ENCODE measurements at places on chromosomes 6 and 20. TPM values are rescaled to one million over a fixed set of nuclear protein-coding genes. Genes with fewer than 3 reads are reported as not detected.

DNA sequence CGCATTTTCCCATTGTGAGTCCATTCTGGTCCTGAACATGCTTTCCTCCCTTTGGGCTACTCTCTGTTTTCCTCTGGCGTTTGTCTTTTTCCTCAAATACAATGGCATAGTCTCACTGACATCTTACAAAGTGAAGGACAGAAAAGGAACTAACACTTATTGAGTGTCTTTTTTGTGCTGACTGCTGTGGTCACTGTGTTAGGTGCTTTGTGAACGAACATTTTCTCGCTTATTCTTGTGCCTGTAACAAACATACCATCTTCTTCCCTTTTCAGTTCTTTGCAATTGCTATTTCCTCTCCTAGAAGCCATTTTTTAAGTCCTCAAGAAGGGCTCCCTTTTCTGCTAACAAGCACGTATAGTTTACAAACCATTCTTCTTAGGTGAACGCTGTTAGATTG is 15.4 kb downstream of the FIG4 start:
- DNase-seq, result no peak

HTR1B gene
- not detected for total RNA-seq

- DNase-seq, result no peak
These were observed 4.9 kb downstream of the TBXT start for GRCh38 chr6:166162599-166163342.

TRAPPC3L gene
- not detected for total RNA-seq

- peak; percentile 92 for DNase-seq
These were observed 859 bp upstream of the TOMM6 start for GRCh38 chr6:41786451-41787218.

ELOVL4 gene
- not detected for total RNA-seq

DNA sequence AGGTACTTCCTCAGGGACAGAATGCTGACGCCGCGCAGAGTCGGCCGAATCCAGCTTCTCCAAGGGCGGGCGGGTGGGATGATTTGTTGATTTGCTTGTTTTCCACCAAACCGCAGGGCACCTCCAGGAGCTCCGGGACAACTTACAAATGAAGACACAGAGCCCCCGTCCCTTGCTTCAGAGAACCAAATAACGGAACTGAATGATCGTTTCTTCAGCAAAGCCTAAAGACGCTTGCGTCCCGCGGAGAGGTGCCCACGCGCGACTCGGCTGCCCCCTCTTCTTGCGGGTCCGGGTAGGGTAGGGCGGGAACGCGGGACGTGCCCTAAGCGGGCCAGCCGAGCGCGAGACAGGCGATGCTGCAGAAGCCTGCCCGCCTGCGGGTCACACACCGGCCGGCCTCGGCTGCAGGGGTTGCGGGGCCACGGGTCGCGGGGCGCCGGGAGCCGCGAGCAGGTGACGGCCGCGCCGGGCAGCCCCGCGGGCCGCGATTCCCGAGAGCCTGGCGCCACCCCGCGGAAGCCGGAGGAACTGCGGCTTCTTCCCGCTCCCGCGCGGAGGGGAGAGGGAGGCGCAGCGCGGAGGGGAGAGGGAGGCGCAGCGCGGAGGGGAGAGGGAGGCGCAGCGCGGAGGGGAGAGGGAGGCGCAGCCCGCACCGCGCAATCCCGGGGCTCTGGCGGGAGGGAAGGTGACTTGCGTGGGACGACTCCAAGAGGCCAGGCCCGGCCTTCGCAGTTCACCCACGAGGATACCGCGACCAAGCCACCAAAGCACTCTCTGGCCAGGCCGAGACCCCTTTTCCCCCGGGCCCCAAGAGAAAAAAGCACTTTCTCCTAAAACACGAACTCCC is 7.7 kb upstream of the FOXF2 start:
- peak; percentile 60 for DNase-seq

DNA sequence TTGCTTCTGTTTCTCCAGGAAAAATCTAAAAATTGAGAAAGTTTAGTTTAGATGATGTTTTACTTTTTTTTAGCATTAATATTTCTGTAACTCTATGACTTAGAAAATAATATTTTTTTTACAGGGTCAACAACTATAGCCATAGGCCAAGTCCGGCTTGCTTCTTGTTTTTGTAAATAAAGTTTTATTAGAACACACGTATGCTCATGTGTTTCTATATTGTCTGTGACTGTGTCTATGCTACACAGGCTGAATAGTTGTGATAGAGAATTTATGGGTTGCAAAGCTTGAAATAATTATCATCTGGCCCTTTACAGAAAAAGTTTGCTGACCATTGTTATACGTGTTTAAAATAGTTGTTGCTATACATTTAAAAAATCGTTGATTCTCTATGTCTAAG is 399.2 kb downstream of the EPM2A start:
- no peak for DNase-seq

GRCh38 chr6:83359638-83360037 is 71.2 kb downstream of the ME1 start:
- DNase-seq, result no peak

CUL7 gene
- 6.5 TPM for total RNA-seq

DNA sequence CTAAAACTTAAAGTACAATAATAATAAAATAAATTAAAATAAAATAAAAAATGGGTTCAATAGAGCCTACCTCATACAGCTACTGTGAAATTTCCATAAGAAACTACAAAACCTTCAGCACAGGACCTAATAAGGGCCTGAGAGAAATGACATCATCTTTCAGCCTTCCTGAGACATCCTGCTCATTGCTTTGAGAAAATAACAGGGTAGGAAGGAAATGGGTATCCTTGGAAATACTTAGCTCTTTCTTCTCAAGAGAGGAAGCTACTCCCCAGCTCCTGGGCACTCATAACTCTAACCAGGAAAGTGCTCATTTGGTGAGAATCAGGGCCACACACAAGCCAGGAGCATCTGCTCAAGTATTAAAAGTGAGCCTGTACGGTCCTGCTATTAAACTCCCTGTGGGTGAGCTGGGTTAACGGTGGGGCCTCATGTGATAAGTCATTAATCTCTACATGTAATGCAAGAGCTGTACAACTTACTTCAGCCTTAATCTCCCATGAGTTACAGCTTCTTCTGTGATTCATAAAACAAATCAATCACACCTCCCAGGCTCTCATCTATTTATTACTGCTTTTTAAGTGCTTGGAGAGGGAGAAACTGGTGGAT is 141.4 kb downstream of the MAFB start:
- DNase-seq, result no peak

PROKR2 gene
- total RNA-seq, result not detected

GRCh38 chr6:88047510-88048150 is at the start of gene SPACA1:
TSS of gene SPACA1 (plus strand) at chr6:88047841. CDS start at chr6:88047906, 65 bp downstream.
- no peak for DNase-seq

GRCh38 chr20:46512943-46513844 is at the start of gene ZNF334:
TSS of gene ZNF334 (minus strand) at chr20:46513559. CDS start at chr20:46512102, 1,457 bp downstream.
- peak; percentile 57 for DNase-seq

DNA sequence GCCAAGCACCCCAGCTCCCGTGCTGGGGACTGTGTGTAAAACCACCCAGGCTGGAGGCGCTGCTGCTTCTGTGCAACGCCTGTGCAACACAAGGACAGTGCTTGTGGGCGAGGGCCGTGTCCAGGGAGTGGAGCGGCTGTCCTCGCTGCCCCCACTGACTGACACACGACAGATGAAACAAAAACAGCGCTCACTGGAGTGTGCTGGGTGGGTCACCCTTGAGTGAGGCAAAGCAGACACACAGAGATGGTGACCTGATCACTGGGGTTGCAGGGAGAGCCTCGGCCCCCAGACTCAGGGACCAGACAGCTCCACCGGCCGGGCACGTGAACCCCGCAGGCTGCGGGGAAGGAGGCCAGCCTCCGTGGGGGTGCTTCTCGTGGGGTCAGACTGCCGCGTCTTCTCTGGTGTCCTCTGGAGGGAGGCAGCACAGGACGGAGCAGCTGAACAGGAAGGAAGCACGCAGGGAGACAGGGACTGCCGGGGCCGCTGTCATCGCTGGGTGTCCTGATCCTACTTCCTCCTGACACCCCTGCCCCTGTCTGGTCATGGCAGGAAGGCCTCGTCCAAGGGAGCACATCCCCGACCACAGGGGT is 75.9 kb upstream of the CST7 start:
- no peak for DNase-seq

DNA sequence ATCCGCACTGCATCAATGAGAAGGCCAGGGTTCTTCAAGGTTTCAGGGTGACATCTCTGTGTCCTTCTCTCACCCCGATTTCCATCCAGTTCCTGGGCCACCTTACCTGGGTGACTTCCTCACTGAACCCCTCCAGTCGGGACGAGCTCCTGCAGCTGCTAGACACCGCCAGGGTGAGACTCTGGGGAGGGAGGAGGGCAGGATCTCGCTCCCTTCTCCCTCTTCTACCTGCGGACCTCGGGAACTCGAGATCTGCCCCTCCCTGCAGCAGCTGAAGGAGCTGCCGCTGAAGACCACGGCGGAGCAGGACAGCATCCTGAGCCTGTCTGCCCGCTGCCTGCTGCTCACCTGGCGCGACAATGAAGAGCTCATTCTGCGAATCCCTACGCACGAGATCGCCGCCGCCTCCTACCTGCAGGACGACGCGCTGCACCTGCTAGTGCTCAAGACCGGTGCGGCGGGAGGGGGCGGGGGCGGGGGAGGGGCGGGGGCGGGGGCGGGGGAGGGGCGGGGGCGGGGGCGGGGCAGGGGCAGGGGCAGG is 7.5 kb downstream of the CCM2L start:
- DNase-seq, result no peak

CTCFL gene
- total RNA-seq, result 0.50 TPM

NEDD9 gene
- 59.8 TPM for total RNA-seq

DNA sequence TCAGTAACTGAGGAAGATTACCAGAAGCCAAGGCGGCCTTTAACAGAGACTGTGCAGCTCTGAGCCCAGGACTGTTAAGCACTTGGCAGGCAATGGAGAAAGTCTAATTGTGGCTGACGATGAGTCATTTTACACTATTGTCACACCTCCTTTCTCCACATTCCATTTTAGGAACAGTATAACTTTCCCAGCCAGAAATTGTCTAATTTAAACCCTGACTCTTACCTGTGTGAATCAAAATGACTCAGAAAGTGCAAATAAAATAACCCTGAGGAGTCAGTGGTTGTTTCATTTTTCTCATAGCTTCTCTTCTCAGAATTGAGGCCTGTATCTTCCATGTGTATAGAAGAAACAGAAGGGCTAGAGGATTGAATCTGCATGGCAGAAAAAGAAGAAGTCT is 40.0 kb upstream of the OPN5 start:
- DNase-seq, result no peak

- no peak for DNase-seq
These were observed 109.4 kb upstream of the KCNG1 start for GRCh38 chr20:51132279-51132678.

DNA sequence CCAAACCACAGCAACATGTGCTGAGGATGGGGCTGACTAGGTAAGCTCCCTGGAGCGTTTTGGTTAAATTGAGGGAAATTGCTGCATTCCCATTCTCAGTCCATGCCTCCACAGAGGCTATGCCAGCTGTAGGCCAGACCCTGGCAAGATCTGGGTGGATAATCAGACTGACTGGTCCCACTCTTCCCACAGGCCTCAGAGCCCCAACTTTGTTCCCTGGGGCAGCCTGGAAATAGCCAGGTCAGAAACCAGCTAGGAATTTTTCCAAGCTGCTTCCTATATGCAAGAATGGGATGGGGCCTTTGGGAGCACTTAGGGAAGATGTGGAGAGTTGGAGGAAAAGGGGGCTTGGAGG is 1.5 kb upstream of the VEGFA start:
- DNase-seq, result no peak

- DNase-seq, result no peak
These were observed 132.3 kb downstream of the PFDN4 start for GRCh38 chr20:54340206-54340605.

ZBTB22 gene
- total RNA-seq, result 2.9 TPM

DNA sequence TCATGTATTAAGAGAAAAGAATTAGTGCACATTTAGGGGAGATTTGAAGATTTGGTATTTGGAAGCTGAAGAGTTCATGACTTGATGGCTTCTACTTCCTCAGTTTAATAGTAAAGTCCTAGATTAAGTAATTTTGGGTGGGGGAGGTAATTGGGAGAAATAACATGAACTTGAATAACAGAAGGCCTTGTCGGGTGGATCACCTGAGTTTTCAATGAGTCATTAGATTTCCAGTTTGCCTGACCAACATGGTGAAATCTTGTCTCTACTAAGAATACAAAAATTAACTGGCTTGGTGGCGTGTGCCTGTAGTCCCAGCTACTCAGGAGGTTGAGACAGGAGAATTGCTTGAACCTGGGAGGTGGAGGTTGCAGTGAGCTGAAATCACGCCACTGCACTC is 181.0 kb downstream of the GJA1 start:
- DNase-seq, result no peak

DNA sequence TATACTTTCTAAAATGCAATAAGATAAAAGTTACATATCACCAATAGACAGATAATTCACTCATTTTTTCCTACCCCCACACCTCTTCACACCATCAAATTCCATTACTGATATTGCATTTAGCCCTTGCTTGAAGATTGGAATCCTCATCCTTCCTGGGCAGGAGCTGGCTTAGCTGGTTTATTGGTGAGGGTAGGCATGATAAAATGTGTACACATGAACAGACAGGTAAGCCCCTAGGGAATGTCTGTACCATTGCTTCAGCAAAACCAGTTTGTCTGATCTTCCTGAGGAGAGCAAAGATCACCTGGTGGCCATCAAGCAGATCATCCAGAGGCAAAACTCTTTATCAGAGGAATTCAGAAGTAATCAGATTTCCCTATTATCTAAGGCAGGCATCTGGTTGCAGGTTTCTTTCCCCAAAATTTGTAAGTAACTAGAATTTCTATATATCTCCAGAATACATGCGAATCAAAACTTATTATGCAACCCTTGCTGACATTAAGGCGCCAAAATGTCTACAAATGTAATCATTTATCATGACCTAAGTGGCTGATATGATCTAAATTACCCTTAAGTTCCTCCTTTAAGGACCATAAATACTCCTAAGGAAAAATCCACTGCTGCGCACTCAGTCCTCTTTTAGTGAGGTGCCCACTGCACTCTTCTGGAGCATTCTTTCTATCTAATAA is 6.6 kb upstream of the FABP7 start:
- DNase-seq, result no peak

DNA sequence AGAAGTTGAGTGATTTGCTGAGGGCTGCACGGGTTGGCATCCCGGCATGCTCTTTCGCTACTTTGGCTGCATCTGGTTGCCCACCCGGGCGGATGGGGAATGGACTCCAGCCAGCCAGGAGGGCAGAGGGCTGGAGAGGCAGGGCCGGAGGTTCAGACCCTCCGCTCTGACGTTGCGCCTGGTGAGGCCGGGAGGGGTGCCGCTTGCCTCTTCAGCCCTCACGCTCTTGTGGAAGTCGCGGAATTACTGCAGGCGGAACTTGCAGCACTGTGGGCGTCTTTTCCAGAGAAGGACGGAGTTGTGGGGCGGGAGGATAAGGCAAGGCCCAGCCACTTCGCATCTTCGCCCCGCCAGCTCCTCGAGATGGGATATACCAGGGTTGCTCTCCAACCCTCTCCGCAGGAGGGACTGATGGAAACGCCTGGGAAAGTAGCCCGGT is 656 bp downstream of the RTEL1 start:
- no peak for DNase-seq

GRCh38 chr6:163449076-163449475 is 34.6 kb downstream of the QKI start:
- no peak for DNase-seq

ENPP1 gene
- total RNA-seq, result 28.5 TPM

DNA sequence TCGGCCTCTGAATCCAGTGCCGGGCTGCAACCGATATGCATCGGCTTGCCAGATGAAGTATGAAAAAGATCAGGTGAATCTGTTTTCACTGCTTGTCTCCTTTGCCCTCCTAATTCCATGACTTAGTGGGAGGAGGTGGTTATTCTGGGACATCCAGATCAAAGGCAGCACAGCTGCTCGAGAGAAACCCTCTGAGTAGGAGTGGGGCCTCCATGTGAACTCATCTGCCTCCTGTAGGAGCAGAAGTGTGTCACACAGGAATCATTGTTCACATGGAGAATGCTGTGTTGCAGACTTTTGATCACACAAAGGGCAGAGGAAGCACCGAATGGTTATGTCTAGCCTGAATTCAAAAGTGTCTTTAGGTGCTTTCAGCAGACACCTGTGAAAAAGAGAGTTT is 73.1 kb upstream of the SLC22A1 start:
- no peak for DNase-seq

Data from right lobe of liver (tissue), 6 donors.